NCI-H1105 treated with DMSO at 0.1 percent for 48 hours (cell line): ENCODE measurements at places on chromosomes 1 and 21.

DNA sequence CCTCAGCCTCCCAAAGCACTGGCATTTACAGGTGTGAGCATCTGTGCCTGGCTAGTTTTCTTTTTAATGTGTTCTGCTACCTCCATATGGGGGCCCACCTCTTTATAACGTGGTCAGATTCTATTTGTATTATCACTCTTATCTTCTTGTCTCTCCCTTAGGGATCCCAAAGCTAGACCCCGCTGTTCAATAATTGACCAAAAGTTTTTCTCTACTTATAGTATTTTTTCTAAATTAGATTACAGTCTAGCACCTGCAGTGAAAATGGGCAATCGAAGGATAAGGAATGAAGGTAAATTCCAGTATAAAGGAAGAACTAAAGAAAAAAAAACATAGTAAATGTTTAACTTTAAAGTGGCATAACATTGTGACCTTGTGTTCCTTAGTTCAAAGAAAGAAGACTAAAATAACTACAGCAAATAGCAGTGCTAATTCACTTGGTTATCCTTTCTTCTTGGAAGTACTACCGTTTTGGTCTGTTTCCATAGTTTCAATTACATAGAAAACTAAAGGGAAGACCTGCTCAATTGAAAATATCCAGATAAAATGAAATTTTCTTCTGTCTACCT lies 24.1 kb downstream of the NFYC start:
- no peak for DNase-seq

GRCh38 chr1:153293480-153293775 lies 19.3 kb downstream of the PGLYRP3 start:
- DNase-seq: no peak

- DNase-seq: peak; percentile 36
Measured at GRCh38 chr1:14912839-14913481, 240.6 kb upstream of the TMEM51 start.

DNA sequence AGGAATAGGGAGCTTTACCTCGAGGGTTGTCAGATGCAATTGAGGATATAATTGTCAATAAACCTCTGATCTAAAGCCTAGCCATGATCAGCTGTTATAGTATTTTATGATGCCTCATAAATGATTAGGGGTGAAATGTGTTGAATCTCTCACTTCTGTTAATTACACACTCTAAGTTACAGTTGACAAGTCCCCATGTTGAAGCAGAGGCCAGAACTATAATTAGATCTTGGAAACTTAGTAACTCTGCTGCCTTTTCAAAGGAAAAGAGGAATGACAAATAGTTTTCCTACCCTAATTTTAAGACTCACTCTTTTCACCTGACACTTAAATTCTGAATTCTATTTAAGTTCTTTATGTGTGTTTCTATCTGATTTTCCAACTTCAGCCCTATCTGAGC lies 33.8 kb downstream of the CCSAP start:
- DNase-seq: no peak

DNA sequence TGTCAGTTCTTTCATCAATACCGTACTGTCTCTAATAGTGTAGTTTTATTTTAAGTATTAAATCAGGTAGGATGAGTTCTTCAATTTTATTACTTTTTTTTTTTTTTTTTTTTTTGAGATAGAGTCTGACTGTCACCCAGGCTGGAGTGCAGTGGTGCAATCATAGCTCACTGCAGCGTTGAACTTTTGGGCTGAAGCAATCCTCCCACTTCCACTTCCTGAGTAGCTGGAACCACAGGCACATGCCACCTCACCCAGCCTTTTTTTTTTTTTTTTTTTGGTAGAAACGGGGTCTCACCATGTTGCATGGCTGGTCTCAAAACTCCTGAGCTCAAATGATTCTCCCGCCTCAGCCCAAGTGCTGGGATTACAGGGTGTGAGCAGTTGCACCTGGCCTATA lies 44.3 kb downstream of the INAVA start:
- no peak for DNase-seq

GRCh38 chr1:36855699-36856494 lies 178.4 kb downstream of the GRIK3 start:
- no peak for DNase-seq

DNA sequence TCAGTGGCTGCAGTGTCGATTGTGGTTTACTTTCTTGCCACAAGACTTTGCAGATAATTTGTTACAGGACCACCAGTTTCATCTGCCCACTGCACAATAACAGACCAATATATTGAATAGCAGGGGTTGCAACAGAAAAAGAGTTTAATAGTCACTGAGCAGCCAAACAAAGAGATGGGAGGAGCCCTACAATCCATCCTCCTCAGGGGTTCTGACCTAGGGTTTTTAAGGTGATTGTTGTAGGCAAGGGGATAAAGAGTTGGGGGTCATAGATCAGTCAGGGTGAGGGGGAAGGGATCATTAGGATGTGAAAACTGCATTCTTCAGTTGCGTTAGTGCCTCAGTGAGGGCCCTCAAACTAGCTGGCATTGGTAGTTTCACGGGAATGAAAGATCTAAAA lies 110.7 kb upstream of the OLFM3 start:
- DNase-seq: no peak

GRCh38 chr1:59125154-59125553 lies 171.7 kb upstream of the FGGY start:
- no peak for DNase-seq
